ENCODE measurements at places on chromosomes 4 and X.

- no peak for DNase-seq
These were observed 143.5 kb downstream of the MGST2 start for GRCh38 chr4:139808808-139809756.

GRCh38 chr4:71189471-71189870 lies 149.3 kb upstream of the SLC4A4 start:
- peak; percentile 53 for DNase-seq

DNA sequence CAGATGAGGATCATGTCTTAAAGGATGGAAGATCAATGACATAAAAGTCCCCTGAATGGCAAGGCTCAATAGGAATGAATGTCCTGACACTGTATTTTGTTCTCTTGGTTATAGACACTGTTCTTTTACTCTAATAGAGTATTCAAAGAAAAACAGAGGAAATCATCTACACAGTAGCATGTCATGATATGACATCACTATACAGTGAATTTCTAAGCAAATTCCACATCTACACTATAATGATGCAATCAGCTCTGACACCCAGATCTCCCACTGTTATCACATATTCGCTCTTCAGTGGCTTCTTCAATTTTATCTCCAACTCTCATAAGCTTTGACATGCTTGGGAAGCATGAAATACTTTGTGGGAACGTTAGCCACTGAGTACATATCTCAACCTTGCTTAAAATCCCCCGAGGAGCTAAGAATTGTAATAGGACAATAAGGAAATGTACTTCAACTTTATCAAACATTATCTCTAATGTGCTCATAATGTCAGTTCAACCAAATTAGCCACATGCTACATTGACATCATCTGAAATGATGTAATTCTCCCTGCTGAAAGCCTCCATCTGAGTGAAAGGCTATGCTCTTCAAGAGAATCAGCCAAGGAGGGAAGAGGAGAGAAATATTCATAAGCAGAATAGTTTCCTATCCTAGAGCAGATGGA lies 139.6 kb upstream of the PTCHD1 start:
- no peak for DNase-seq

DNA sequence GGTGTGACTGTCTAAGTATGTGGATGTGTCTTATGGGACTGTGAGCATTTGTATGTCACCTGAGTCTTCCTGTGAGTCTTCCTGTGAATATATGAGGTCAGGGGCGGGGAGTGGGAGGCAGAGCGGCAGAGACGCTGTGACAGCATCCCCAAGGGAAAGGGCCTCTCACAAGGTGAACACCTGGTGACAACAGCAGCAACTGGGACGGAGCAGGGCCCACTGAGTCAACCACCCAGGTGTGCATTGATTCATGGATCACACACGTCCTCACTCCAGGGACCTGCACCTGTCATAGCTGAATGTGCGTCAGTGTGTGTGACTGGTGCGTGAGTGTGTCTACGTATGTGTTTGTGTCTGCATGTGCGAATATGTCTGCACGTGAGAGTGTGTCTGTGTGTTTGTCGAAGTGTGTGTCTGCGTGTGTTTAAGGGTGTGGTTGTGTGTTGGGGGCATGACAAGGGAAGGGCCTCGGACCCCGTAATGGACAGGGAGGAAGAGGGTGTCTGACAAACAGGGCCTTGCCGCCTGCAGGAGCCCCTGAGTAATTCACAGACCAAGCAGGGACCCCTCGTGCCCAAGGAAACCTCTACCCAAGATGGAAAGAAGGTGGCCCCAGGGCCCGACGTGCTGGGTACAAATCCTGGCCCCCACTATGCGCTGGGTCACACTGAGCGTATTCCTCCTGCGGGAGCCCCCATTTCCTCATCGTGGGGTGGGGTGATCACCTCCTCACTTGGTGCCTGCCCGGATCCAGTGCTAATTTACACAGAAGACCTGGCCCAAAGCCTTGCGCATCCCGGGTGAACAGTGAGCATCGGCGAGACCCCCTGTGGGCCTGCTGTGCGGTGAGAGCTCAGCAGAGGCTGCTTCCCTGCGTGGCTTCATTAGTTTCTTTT lies 76.7 kb downstream of the ABLIM2 start:
- no peak for DNase-seq

GRCh38 chrX:17820100-17820499 lies 41.0 kb downstream of the RAI2 start:
- DNase-seq: no peak
